ENCODE measurements at places on chromosomes 3 and 15.

DNA sequence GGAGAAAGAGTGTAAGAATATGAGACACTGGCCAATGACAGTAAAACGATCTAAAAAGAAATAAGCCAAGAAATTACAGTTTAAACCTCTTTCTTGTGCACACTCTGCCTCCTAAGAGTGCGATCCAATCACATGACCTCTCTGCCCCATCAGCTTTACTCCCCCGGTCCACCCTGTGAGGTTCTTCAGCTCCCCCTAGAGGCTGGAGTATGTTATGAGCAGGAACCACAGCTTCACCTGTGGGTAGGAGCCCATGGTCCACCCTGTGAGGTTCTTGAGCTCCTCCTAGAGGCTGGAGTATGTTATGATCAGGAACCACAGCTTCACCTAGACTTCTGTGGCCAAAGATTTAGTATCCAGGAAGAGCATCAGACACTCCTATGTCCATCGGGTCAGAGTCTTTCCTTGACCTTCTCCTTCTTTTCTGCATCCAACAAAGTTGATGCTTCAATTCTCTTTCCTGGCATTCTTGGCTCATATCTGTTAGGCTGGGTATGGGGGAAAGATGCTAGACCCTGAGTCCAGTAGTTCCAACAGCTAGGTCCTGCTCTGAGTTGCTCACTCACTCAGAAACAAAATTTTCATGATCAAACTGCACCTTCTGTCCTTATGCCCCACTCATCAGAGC, 164.0 kb downstream of the MINAR1 start:
- peak; percentile 85 for DNase-seq

DNA sequence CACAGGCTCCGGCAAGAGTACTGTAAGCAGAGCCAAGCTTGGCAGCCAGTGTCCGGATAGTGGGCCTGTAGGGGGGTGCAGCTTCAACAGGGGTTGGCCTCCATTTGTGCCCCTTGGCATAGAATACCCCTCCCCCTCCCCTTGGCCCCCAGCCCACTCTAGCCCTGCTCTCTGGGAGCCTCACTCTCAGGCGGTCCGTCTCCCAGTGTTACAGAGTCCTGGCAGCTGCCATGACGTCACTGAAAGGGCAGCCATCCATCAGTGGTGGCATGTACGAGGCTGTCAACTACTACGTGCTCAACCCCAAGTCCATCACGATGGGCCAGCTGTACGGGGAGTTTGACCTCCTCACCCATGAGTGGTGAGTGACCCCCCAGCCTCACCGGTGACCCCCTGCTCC, 50.4 kb downstream of the DNAH1 start:
- no peak for DNase-seq

GRCh38 chr15:101276501-101277037, 716 bp downstream of the SELENOS start:
- peak; percentile 24 for DNase-seq

GRCh38 chr3:48268936-48269561, 28.1 kb downstream of the ZNF589 start:
- DNase-seq = no peak
